ENCODE measurements at places on chromosomes 6 and 20. TPM values are rescaled to one million over a fixed set of nuclear protein-coding genes. Genes with fewer than 3 reads are reported as not detected.

DNA sequence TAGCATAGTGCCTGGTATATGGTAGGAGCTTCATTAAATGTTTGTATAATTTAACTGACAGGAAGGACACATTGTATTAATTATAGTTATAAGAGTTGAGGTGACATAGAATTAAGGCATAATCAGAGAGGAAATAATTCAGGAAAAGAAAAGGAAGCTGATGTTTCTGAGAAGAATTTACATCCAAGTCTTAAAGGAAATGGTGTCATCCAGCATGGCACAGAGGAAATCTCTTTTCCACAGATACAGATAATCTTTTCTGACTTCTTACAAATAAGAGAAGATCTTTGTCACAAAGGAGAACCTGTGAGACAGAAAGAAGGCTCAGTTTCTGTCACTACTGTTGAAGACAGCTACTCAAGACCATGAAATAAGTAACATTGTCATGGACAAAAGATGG is 222.5 kb downstream of the GJA1 start:
- no peaks in the 10 kb centered on the region for H3K4me1 ChIP-seq
- H3K4me3 ChIP-seq: no peak overlapping the region
- no peaks in the 10 kb centered on the region for H3K27me3 ChIP-seq
- no peak overlapping the region for H3K27ac ChIP-seq

DNA sequence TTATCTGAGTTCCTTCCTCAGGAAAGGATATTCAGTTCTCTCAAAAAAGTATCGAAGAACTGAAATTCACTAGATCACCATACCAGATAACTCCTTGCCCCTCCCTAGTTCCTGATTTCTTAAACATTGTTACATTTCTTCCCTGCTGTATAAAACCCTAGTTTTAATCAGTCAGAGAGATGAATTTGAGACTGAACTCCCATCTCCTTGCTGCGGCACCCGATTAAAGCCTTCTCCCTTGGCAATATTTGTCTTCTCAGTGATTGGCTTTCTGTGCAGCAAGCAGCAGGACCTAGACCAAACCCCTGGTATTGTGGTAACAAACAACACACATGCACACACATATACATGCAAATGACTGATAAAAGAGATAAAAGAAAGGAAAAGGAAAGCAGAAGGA is 1364.6 kb upstream of the GJE1 start:
- no peak overlapping the region for H3K4me3 ChIP-seq
- H3K27ac ChIP-seq: no peak overlapping the region
- DNase-seq: no peak
- no peaks in the 10 kb centered on the region for H3K4me1 ChIP-seq

- 0 out of 2 replicates have a peak, but pooled peaks cover 8% of the 10 kb centered on the region for H3K4me1 ChIP-seq
- no peak overlapping the region for H3K4me3 ChIP-seq
- H3K27ac ChIP-seq: no peak overlapping the region
- no peaks in the 10 kb centered on the region for H3K27me3 ChIP-seq
- DNase-seq: no peak
- H3K36me3 ChIP-seq: peaks cover 2% of the 10 kb centered on the region
Observed at GRCh38 chr20:37301120-37301519, 11.7 kb downstream of the MANBAL start.

- no peaks in the 10 kb centered on the region for H3K36me3 ChIP-seq
- no peaks in the 10 kb centered on the region for H3K4me1 ChIP-seq
- no peak for DNase-seq
- H3K27me3 ChIP-seq: no peaks in the 10 kb centered on the region
Observed at GRCh38 chr6:161630674-161631073, 356.8 kb upstream of the AGPAT4 start.

DNA sequence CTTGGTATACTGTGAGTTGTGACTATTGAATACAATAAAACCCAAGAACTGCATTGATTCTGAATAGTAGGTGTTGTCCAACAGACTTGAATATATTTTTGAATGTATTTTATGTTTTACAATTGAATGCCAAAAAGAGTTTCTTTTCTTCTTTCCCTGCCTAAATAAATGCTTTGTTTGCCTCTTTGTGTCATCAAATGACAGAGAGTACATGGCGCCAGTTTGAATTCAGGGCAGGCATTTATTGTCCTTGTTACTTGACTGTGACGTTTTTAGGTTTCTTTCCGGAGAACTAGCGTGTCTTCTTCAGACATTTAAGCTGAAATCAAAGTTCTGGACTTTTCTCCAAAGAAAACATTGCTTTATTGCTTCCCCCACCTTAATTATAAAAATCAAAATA is 16.6 kb downstream of the KIF3B start:
- no peak for DNase-seq
- no peak overlapping the region for H3K4me3 ChIP-seq
- H3K27me3 ChIP-seq: no peaks in the 10 kb centered on the region

DNA sequence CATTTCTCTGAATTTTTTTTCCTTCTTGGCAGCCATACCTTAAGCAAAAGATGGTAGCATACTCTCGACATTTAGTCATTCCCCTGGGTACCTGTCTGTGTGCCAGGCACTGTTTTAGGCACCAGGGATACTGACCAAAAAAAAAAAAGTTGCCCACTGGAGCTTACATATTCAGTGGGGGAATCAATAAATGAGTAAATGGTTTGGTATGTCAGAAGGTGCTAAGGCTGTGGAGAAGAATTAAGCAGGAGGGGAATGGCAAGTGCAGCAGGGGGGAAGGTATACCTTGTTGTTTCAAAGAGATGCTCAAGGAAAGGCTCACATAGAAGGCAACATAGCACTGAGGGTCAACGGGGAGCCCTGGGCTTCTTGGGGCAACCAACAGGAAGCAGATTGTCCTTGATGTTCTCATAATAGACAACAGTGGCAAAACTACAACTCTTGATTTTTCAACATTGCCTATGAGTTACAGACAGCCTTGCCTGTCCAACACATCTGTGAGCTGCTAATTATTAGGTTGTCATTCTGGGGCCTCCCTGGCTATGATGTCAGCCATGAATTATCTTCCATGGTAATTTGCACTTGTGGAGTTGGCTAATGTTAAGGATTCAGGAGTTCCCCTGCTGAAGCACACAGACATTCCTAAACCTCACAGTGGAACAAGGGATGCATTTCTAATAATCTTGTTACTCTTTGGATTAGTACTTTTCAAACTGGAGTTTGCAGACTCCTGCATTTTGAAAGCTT is 19.6 kb downstream of the NT5E start:
- no peaks in the 10 kb centered on the region for H3K27me3 ChIP-seq
- peaks cover 2% of the 10 kb centered on the region for H3K36me3 ChIP-seq
- H3K4me1 ChIP-seq: peaks cover 38% of the 10 kb centered on the region
- DNase-seq: no peak

GRCh38 chr6:160531826-160532225 is 132.2 kb downstream of the LPA start:
- no peaks in the 10 kb centered on the region for H3K4me1 ChIP-seq
- H3K4me3 ChIP-seq: no peak overlapping the region
- no peak for DNase-seq
- no peaks in the 10 kb centered on the region for H3K27me3 ChIP-seq

The EIF2S2 gene
- total RNA-seq: 82.0 TPM

The SPDEF gene
- total RNA-seq: 1.6 TPM

The TCF15 gene
- not detected for total RNA-seq

Data from Panc1 (cell line).